GM18507 (cell line): ENCODE measurements at places on chromosomes 6 and 20.

GRCh38 chr6:154824076-154824475 is 90.9 kb downstream of the SCAF8 start:
- no peak for DNase-seq

DNA sequence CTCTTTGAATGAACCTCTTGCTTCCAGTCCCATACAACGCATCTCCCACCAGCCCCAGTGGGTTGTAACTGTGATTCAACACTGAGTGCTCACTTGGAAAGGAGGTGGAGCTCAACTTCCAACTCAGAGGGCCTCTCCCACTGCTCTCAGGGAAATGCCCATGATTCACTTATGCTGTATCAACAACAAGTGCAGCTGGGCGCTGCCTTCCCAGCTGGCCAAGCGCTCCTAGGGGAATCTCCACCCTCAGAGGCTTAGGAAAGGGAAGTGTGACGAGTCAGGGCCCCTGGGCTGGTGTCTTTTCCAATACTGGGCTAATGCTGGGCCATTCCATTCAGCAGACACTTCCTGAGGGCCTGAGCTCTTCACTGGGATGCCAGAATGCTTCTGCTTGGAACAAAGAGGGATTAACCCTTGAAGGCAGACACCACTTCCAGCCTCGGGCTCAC is 8.1 kb upstream of the OCSTAMP start:
- no peak for DNase-seq

DNA sequence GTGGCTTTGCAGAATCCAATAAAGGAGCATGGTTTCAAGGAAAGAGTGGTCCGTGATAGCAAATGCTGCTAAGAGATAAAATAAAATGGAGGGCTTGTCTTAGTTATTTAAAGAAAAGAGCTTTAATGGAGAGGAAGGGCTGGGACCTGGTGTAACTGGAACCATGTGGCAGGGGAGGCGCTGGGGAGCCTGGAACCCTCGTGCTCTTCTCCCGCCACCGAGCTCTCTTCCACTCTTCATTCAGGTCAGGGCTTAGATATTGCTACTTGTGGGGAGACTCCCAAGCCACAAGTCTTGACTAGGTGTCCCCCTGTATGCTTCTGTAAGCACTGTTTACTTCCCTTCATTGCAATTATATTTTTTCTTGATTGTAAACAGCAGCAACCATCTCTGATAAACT is 15.2 kb upstream of the ARFGEF3 start:
- DNase-seq, result no peak

- no peak for DNase-seq
Measured at GRCh38 chr6:79949233-79949632, 1.9 kb upstream of the ELOVL4 start.

DNA sequence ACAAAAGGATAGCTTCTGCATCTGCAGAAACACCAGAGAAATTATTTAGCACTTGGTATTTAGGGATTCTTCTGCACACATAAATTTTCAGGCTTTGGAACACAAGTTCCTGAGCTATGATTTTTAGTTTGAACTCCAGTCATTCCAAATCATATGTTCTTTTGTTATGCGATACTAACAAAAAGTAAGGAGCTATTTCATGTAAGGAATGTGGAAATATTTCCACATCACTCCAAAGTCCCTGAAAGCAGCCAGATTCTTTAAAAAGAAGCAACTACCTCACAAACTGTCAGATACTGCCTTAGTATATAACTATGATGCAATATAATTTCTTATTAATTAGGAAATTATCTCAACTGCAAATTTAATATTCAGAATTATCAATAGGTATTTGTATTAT is 106.9 kb downstream of the RNGTT start:
- DNase-seq, result no peak

DNA sequence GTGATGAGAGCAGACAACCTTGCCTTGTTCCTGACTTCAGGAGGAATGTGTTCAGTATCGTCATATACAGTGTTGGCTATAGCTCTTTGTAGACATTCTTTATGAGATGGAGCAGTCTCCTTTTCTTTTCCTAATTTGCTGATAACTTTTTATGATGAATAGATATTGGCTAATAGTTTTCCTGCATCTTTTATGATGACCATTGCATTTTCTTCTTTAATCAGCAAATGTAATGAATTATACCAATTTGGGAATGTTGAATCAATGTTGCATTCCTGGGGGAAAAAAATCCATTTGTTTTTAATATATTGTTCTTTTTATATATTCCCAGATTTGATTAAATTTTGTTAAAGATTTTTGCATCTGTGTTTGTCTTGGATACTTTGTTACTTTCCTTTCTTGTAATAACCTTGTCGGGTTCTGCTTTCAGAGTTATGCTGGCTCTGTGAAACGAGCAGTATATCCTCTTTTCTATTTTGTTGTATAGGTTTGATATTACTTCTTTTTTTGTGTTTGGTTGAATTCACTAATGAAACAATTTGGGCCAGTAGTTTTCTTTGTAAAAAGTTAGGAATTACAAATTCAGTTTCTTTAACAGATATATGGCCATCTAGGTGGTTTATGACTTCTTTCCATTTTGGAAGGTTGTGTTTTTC is 23.9 kb downstream of the KDM1B start:
- no peak for DNase-seq

DNA sequence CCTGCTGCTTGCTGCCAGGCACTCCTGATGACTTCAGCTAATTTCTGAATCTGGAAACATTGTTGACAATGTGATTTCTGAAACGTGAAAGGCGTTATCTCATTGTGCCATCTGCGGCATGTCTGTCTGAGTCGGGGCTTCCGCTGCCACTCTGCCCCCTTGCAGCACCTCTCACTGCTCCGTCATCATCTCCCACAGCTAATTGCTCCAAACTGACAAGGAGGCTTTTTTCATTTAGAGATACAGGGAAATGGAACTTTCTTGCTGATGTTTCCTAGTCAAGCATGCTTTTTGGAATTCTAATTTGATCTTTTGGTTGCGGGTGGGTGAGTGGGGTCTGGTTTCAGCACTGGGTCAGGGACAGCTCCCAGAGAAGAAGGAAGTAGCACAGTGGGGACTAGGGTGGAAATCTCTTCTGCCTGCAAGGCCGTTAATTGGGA is 233.5 kb downstream of the DHX35 start:
- no peak for DNase-seq

DNA sequence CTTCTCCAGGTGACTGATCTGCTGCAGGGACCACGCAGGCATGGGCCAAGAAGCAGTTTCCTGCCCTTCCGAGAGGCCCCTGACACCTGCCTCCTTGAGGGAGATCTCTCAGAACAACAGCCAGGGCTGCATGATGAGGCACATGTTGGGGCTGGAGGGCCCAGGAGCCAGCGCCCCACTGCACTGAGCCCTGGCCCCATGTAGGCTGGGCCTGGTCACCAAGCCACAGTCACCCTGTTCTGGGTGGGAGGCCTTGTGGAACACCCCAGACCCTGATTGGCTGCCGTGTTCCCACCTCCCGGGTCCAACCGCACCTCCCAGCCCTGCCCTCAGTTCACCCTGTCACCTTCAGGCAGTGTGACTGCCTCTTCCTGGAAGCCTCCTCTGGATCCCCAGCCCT is 174.2 kb downstream of the TAF4 start:
- DNase-seq, result no peak

- no peak for DNase-seq
Measured at GRCh38 chr6:51531623-51532022, 555.8 kb downstream of the PKHD1 start.

- DNase-seq, result no peak
Measured at GRCh38 chr6:71038711-71039344, 82.0 kb upstream of the B3GAT2 start.

GRCh38 chr20:43057317-43057716 is 132.4 kb downstream of the PTPRT start:
- no peak for DNase-seq

DNA sequence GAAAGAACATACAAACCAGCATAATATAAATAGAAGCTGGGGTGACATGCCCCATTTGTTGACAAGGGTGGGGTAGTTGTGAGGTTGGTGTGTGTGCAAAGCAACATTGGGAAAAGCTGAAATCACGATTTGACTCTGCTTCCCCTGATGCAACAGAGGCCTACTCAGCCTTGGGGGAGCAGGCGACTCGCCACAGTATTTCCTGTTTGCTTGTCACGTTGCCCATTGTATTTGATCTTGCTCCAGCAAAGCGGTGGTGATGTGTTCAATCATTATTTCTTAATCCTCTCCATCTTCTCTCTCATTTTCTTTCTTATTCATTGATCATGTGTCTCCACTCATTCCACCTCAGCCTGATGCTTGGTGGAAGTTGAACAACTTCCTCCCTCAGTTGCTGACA is 165.8 kb upstream of the CITED2 start:
- DNase-seq, result no peak

- DNase-seq, result no peak
Measured at GRCh38 chr6:150258381-150258780, 110.4 kb upstream of the IYD start.

DNA sequence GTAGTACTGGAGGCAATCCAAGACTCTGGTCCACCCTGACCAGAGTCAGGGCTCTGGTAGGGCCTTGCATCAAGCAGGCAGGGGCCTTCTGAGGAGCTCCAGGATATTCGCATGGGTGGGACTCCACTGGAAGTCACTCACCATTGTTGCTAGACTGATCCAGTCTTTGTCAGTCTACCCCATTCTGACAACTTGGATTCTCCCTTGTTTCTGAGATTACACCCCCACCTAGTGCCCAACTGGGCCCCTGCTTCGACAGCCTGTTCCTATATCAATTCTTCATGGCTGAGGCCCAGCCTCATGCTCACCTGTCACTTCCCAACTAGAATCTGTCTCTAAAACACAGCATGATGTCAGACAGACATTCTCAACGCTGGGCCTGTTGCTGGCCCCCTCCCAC is 5.2 kb downstream of the SLC35D3 start:
- no peak for DNase-seq

- no peak for DNase-seq
Measured at GRCh38 chr20:39850821-39851330, 838.2 kb downstream of the MAFB start.

DNA sequence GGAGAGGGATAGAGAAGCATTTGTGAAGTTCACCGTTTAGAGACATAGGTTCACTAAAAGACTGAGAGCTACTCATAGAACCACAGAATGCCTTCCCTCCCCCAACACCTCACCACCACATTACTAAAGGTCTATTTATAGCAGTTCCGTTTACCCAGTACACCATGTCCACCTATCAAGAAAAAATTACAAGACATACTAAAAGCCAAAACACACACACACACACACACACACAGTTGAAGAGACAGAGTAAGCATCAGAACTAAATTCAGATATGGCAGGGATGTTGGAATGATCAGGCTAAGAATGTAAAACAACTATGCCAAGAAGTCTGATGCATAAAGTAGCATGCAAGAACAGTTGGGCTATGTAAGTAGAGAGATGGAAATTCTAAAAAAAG is 52.3 kb downstream of the SLC22A3 start:
- DNase-seq, result no peak

DNA sequence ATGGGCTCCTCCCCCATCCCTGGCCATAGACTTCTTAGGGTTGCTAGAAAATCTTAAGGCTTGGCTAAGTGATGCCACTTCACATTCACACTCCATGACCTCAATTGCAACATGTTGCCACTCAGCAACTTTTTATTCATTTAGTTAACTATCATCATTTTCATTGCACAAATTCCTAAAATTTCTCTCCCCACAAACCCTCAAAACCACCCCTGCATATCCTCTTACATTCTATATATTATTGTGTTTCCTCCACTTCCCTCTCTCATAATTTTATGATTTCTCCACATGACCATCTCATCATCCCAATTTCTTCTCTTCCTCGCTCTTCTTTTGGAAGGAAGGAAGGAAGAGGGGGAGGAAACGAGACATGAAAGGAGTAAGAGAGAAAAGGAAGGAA is 436.0 kb downstream of the HACE1 start:
- no peak for DNase-seq

GRCh38 chr6:84801250-84801649 is 36.9 kb upstream of the TBX18 start:
- DNase-seq, result no peak

DNA sequence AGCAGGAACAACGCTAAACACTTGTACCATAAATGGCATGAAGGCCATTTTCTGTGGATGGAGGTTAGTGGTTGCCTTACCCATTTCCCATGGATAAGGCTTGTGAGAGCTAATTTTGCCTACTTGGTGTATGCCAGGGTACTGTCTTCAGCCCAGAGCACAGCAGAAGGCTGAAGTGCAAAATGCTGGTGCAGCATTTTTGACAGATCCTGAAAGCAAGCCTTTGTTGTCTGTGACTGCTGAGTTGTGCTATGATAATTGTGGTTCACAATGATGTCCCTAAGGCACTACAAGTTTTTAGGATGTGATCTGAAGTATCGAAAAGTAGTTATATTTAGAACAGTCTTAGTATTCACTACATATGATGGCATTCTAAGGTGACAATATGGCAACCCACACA is 14.7 kb upstream of the HMGN3 start:
- no peak for DNase-seq

DNA sequence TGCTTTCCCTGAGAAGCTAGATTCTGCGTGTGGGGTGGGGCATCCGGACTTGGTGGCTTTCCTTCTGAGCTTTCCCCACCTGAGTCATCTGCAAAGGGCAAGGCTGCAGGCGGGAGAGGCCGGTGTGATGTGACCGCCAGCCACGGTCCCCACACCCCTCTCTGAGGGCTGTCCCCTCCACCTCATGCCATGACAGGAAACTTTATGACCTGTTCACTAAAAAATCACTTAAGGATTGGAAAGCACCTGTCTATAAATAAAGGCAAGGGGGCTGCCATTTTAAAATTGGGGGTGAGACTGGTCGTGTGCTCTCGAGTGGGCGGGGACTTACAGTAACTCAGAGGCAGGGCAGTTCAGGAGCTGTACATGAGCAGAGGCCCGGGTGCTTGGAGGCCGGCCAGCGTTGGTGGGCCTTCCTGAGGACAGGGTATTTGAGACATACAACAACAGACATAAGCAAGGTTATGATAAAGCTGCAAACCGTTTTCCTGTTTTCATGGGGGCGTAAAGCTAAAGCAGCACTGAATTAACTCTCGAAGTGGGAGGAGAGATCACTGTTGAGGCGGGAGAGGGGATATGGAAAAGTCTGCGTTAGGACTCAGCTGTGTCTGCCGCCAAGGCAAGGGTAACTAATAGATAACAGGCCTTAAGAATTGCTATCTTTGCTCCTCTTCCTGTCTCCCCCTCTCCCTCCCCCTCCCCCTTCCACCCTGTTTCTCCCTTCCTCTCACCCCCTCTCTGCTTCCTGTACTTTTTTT is 16.1 kb upstream of the SERPINB1 start:
- no peak for DNase-seq

GRCh38 chr20:39214828-39215227 is 252.7 kb downstream of the DHX35 start:
- no peak for DNase-seq

DNA sequence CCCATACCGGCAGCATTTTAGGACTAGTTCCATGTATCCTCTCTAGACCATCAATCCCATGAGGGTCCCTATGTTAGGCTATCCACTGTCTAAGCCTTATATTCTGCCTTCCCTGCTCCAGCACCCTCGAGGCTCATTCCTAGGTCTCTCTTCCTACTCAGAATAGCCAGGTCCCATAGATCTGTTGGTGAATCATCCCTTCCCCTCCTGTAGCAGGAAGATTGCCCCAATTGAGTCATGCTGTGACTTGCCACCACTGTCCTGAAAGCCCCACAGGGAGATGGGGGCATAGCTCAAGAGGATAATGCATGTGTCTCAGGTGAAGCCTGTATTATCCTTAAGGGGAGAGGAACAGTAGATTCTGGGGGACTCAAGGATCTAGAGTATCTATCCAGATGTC is 143.1 kb upstream of the MOCS1 start:
- DNase-seq, result no peak

- DNase-seq, result no peak
Measured at GRCh38 chr20:58070664-58071196, 157.7 kb downstream of the ANKRD60 start.
